Body of pancreas (tissue), 4 donors: ENCODE measurements at places on chromosomes 2 and 18. TPM values are rescaled to one million over a fixed set of nuclear protein-coding genes. Genes with fewer than 3 reads are reported as not detected.

Gene ANKRD62
- total RNA-seq: 14.2 TPM

- no peak overlapping the region for H3K4me3 ChIP-seq
- H3K4me1 ChIP-seq: no peaks in the 10 kb centered on the region
- no peak overlapping the region for H3K27ac ChIP-seq
- no peaks in the 10 kb centered on the region for H3K27me3 ChIP-seq
- no peak for DNase-seq
These were observed 42.2 kb downstream of the RFTN2 start for GRCh38 chr2:197633109-197633657.

Gene FBXO41
- 4.3 TPM for total RNA-seq

- no peak overlapping the region for H3K27ac ChIP-seq
- H3K36me3 ChIP-seq: no peaks in the 10 kb centered on the region
- H3K4me3 ChIP-seq: no peak overlapping the region
- H3K4me1 ChIP-seq: no peaks in the 10 kb centered on the region
These were observed 84.0 kb upstream of the NEUROD1 start for GRCh38 chr2:181764095-181764963.

DNA sequence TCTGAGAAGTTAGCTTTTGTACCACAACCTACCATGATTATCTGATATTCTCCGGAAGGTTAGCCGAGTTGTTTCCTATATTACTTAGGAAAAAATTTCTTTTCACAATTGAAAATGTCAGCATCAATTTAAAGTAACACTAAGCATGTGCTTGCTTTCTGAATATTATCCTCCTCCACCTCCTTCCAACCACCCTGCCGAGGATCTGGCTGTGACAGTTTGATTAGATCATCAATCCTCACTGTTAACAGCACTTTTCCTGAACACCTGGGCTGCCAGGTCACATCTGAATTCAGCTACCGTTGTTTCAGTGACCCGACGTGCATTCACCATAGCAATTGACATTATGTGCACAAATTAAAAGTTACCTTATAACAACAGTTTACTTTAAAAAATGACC lies 207.0 kb downstream of the ZNF407 start:
- no peak overlapping the region for H3K4me3 ChIP-seq
- no peak overlapping the region for H3K27ac ChIP-seq
- no peaks in the 10 kb centered on the region for H3K27me3 ChIP-seq
- peaks cover 19% of the 10 kb centered on the region for H3K4me1 ChIP-seq
- no peak for DNase-seq

DNA sequence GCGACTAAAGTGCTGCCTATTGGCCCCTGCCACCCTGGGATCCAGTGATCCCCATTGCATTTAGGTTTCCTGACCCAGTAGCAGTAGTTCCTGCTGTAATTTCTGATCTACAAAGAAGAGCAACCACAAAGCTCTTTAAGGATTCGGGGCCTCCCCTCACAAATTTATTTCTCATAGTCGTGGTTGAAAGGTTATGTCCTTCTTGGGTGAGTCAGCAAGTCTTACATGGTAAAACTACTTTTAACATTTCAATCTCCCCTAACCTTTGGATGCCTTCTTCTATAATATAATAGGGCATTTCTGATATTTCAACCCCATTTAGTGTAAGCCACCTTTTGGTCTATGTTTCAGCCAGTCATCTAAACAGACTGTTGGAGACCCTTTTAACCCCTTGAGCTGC lies 14.9 kb downstream of the PIKFYVE start:
- no peak overlapping the region for H3K27ac ChIP-seq
- peaks cover 14% of the 10 kb centered on the region for H3K4me1 ChIP-seq
- H3K4me3 ChIP-seq: no peak overlapping the region
- no peak for DNase-seq

DNA sequence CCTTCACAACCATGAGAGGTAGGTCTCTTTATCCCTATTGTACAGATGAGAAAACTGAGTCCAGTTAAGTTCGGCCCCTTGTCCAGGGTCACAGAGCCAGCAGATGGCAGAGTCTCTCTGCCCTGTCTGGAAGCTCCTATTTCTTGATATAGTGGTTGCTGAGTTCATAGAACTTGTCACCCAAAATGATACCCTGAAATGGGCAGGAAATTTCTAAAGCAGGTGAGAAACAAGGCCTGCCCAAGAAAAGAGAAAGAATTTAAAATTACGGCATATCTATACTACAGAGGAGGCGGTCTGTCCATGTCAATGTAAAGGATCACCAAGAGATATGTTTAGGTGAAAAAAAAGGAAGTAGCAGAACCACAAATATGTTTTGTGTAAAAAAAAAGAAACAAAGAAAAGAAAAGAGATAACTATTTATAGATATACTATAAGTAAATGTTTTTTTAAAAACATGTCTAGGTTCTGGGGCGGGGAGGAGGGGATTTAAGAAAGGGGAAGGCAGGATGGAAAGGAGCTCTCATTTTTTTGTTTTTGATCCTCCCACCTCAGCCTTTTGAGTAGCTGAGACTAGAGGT lies 39.8 kb downstream of the MYO7B start:
- H3K4me1 ChIP-seq: no peaks in the 10 kb centered on the region
- H3K4me3 ChIP-seq: no peak overlapping the region

GRCh38 chr18:63192885-63193349 lies 126.7 kb downstream of the BCL2 start:
- H3K36me3 ChIP-seq: no peaks in the 10 kb centered on the region
- DNase-seq: no peak
- H3K4me3 ChIP-seq: no peak overlapping the region
- no peaks in the 10 kb centered on the region for H3K27me3 ChIP-seq

DNA sequence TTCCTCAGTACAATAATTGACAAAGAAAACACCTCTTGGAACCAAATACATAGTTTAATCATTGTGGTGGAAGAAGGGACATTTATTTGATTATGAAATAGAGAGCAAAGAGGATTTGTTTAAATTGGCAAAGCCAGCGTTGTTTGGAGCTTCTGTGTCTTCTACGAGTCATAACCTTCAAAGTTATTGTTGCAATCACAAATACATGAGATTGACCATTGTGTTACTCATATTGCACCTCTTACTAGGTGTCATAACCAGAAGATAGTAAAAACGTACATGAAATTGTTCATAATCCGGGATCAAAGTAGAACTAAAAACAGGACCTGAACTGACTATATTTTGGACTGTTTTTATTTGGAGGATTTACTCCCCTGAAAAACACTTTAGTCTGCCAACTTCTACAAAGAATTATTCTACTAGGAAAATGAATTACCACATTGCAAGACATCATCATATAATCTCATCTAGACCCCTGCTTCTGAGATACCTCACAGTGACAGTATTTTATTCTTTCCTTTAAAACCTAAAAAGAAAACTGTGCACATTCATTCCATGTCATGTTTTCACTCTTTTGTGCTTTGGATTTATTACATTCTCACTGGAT lies 151.7 kb upstream of the KLF7 start:
- H3K27me3 ChIP-seq: no peaks in the 10 kb centered on the region
- no peak overlapping the region for H3K4me3 ChIP-seq
- H3K36me3 ChIP-seq: no peaks in the 10 kb centered on the region
- no peak overlapping the region for H3K27ac ChIP-seq
- DNase-seq: no peak

DNA sequence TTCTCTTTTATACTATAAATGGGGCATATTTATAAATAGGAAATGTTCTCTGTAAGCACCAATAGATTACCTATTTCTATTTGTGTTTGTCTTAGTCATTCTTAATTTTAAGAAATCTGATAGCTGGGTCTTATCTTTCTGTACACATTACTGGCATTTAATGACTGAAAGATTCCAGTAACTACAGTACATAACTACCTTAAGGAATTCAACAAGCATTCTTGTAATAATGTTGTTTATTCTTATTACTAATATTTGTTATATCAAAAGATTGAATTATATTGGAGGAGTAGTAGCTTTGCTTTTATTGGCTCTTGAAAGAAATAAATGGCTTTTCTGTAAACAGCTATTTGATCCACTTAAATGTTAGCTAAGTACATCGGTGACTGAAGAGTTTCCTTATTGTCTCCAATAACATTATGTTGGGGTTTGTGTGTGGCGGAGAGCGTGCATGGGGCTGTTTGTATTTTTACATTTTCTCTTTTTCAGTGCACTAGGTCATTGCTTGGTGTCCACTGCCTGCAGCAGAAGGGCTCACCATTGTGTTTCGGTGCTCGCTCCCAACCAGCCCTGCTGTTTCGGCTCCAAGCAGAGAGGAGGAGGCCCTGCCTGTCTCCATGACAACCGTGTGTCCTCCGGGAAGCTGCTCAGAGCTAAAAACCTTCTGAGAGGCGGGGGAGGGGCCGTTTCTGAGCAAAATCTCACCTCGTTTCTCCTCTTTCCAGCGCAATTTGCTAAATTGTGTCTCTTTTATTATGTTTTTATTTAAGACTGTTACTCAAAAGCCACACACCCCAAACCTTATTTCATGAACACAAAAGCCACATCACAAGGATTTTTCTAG lies 112.5 kb upstream of the SLC38A11 start:
- no peak overlapping the region for H3K4me3 ChIP-seq
- H3K27ac ChIP-seq: no peak overlapping the region
- peak; percentile 64 for DNase-seq
- peaks cover 6% of the 10 kb centered on the region for H3K4me1 ChIP-seq
- no peaks in the 10 kb centered on the region for H3K36me3 ChIP-seq

- H3K27ac ChIP-seq: no peak overlapping the region
- H3K36me3 ChIP-seq: no peaks in the 10 kb centered on the region
- no peak overlapping the region for H3K4me3 ChIP-seq
- no peaks in the 10 kb centered on the region for H3K27me3 ChIP-seq
These were observed 165.9 kb upstream of the PGAP1 start for GRCh38 chr2:197092431-197092830.

GRCh38 chr2:231244382-231245248 lies 46.2 kb downstream of the ARMC9 start:
- no peaks in the 10 kb centered on the region for H3K36me3 ChIP-seq
- H3K27ac ChIP-seq: no peak overlapping the region
- no peaks in the 10 kb centered on the region for H3K27me3 ChIP-seq
- no peak overlapping the region for H3K4me3 ChIP-seq

Gene DTNA
- total RNA-seq: 31.0 TPM

Gene ABCG8
- total RNA-seq: not detected

- no peaks in the 10 kb centered on the region for H3K36me3 ChIP-seq
- peaks cover 24% of the 10 kb centered on the region for H3K4me1 ChIP-seq
- DNase-seq: peak; percentile 56
- peak overlapping the region; percentile 51 for H3K27ac ChIP-seq
- H3K4me3 ChIP-seq: no peak overlapping the region
- H3K27me3 ChIP-seq: no peaks in the 10 kb centered on the region
These were observed 142.4 kb downstream of the NEDD4L start for GRCh38 chr18:58186258-58186948.

GRCh38 chr2:12613137-12613835 lies 103.5 kb upstream of the TRIB2 start:
- no peaks in the 10 kb centered on the region for H3K27me3 ChIP-seq
- DNase-seq: no peak
- no peaks in the 10 kb centered on the region for H3K4me1 ChIP-seq
- no peak overlapping the region for H3K27ac ChIP-seq

Gene EPB41L3
- 25.1 TPM for total RNA-seq

Gene KCNG2
- not detected for total RNA-seq

GRCh38 chr2:120509991-120510735 lies 164.2 kb downstream of the INHBB start:
- H3K4me3 ChIP-seq: no peak overlapping the region
- H3K27ac ChIP-seq: no peak overlapping the region
- no peaks in the 10 kb centered on the region for H3K4me1 ChIP-seq
- no peaks in the 10 kb centered on the region for H3K27me3 ChIP-seq

DNA sequence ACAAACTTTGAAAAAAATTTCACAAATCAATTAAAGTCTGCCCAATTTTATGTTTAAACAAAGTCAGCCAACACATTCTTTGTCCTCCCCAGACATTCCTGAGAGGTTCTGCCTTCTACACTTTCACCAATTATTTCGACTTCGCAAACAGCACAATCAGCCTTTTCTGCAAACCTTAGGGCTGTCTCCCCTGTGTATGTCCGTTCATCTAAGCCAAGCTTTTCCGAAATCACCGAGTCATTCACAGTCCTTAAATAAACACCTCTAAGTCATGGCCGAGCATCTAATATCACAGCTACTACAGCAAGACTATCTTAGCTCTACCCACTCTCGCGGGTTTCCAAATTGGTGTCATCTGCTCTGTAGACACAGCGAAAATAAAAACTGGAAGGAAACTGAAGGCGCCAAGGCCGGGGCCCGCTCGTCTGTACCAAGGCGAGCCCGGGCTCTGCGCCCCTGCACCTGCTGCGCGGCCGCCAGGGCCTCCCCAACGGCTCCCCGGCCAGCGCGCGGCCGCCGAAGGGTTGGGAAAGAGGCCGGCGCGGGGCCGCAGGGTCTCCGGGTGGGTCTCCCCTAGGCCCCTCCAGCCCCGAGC lies 730 bp downstream of the ODC1 start:
- peaks cover 8% of the 10 kb centered on the region for H3K36me3 ChIP-seq
- H3K4me3 ChIP-seq: peak overlapping the region; percentile 37
- H3K27me3 ChIP-seq: no peaks in the 10 kb centered on the region
- peak overlapping the region; percentile 86 for H3K27ac ChIP-seq

DNA sequence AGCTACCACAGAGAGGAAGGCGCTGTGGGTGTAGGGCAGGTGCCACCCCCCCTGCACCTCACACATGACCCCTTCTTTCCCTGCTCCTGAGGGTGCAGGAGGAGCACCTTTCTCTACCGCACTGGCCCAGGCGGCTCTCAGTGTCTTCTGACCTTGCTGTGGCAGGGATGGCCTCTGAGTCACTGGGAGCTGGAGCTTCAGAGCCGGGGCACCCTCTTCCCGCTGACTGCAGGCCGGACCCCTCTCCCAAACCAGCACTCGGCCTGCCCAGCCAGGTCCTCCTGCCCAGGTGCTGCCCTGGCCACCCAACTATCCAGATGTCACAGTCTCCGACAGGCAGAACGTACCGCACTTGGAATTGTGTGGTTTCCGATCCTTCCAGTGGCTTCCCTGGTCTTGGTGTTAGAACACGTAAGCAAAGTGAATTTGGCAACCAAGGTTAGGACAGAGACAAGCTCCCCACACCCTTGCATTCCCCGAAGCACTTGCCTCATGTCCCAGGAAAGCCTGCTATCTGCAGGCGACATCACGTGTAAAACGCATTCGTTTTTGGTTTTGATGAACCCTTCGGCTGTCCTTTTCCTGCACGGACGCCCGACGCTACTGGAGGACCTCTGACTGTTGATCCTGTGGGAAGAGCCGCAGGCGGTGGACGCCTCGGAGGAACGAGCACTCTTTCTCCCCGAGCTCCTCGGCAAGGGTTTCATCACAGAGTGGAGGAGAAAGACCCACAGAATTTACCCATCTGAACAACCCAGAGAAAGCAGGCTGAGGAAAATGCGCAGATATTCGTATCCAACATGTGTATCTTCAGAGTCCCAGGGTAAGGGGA lies 24.7 kb upstream of the KCNG2 start:
- H3K27ac ChIP-seq: no peak overlapping the region
- no peaks in the 10 kb centered on the region for H3K4me1 ChIP-seq
- no peaks in the 10 kb centered on the region for H3K27me3 ChIP-seq
- no peak overlapping the region for H3K4me3 ChIP-seq
- no peaks in the 10 kb centered on the region for H3K36me3 ChIP-seq
- no peak for DNase-seq

GRCh38 chr2:237616734-237617586 lies 10.4 kb upstream of the LRRFIP1 start:
- DNase-seq: no peak
- H3K27me3 ChIP-seq: no peaks in the 10 kb centered on the region
- no peak overlapping the region for H3K4me3 ChIP-seq
- H3K4me1 ChIP-seq: peaks cover 21% of the 10 kb centered on the region
